ENCODE measurements at places on chromosomes 3 and 15.

DNA sequence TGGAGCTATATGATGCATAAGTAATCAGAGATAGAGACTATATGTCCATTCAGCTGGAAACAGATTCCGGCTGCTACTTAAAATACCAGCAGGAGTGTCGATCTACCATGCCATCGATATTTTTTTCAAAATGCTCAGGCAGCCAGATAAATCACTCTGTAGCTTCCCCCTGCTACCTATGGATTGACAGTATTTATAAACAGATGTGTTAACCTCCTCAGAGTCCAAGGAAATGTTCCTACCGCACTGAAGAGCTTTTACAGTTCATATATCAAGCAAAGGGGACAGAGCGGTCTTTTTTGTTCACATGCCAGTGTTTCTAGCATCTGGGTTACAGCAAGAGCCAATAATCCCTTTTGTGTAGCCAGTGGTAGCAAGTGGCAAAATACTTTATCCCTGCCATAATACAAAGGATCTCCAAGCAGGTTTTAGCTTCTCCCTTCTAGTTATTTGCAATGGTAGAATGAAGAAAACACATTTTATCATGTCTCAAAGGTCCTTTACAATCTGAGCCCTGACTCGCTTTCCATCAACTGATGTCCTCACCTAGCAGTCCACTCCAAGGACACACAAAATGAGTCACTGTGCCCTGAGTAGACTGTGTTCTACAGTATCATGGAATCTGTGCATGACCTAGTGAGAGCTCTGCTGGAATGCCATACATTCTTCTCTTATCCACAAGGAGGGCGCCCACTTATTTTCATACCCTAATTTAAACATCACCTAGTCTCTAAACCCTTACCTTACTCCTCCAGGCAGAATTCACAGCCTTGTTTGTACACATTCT is 507.0 kb downstream of the TBL1XR1 start:
- no peak for DNase-seq

GRCh38 chr3:183513046-183513706 is 42.3 kb downstream of the KLHL6 start:
- no peak for DNase-seq

DNA sequence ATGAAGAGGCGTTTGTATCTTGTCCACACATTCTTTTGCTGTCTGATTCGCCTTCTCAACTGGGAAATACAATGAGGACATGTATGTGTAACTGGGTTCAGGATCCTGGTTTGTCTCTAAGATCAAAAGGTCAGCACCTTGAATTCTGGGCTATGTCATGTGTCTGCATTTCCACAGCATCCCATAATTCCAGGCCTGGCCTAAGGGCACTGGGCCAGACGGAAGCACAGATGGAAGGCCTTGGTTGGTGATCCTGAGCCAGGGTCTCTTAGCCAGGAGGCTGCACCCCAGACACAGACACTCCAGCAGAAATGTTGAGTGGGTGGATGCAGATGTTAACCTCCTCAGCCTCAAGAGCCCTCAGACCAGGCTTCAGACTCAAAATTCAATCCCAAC is 23.7 kb upstream of the HERC1 start:
- no peak for DNase-seq

- no peak for DNase-seq
Measured at GRCh38 chr15:92881211-92881754, 18.8 kb upstream of the CHD2 start.

DNA sequence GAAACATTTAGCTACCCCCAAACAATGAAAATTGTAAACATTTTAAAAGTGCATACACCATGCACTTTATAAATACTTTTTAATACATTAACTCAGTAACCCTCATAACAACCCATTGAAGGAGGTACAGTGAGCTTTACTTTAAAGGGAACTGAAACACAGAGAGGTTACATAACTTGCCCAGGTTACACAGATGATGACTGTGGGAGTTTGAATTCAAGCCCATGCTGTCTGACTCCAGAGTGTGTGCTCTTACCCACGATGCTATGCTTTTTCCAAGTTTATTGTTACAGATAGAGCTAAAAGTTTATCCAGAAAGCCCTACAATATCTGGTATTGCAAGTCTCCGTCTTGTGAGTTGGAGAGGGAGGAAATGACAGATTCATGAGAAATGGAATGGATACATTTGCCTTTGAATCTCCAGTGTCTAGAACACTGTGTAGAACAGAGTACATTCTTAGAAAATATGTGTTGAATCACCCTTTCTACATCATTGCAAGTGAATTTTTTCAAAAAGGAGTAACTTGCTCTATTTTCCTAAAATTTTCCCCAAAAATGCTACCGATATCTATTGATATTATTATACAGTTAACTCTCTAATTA is 428.3 kb downstream of the NAALADL2 start:
- DNase-seq = no peak

GRCh38 chr3:195094191-195094921 is 176.6 kb downstream of the XXYLT1 start:
- DNase-seq = no peak

DNA sequence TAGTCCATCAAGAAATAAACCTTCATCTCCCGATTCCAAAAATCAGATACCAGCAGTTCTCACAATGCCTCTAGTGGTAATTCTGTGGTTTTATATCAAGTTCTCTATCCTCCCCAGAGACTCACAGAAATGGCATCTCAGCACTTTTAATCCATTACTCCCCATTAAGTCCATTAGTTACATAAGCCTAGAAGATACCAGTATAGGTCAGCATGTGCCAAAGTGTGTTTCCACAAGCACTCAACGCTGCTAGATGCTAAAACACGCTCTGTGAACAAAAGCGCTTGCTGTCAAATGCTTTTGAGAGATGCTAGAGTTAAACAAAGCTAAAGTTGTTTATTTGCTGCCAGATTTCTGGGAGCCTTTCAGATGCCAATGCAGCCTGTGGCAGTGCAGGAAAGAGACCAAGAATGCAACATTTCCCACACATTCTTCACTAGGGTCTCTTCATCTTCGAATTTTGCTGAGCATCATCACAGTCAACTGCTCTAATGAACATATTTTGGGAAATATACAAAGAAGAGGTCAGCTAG is 918.8 kb upstream of the CFAP20DC start:
- no peak for DNase-seq

- DNase-seq = no peak
Measured at GRCh38 chr3:152589644-152590043, 245.3 kb upstream of the P2RY1 start.

DNA sequence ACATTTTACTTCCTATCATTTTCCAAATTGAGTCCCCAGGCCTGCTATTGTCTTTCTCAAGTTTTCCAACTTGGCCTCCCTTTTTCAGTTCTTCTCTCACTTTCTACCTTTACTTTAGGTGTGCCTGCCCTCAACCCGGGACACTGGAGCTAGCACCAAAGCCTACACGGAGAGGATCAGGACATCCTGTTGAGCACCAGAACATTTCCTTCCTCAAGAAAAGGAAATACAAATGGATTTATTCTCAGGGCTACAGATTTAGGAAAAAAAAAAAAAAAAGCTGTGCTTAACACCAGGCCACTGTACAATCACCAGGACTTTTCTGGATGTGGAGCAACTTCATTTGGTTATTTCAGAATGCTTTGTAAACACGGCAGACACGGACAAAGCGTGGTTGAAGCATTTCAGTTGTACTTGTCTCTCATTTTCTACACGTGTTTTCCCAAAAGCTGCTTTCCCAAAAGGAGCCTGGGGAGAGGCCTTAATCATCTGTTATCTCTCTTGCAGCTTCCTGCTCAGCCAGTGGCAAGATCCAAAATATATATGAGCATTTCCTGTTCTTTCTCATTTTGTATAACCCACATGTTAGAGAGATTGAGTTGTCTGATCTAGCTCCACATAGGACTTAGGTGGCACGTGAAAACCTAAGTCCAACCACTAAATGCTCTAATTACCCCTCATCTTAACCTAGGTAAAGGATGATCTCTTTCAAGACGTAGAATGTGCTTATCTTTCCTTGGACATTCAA is 15.5 kb upstream of the ATP1B3 start:
- no peak for DNase-seq

DNA sequence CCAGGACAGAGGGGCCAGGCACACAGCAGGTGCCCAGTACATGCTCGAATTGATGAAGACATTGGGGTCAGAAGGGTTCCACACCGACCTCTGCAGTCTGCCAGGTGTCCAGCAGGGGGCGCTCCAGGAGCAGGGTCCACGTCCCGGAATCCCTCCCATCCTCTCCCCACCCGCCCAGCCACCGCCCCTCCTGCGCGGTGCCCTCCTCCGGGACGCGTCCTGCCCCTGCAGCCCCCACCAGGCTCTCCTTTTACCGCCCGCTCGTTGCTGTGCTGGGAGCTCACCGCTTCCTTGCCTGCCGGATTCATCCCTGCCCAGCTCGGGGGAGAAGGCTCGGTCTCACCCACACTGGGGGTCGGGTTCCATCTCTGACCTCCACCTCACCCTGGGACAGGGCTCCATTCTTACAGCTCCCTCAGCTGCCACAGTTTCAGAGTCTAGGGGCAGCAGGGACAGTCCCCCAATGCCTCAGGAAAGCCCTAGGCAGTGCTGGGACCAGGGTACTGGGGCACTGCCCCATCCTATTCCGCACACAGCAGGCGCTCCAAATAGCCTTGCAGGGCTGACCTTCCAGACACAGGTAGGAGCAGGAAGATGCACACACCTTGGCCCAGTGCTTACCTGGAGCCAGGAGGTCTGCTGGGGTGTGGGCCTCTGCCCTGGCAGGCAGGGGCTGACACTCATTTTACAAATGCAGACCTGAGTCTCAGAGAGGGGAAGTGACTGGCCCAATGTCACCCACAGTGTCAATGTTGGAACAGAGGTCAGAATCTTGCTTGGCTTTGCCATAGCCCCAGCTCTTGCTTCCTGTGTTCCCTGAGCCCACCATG is 31.0 kb downstream of the GRIP2 start:
- DNase-seq = peak; percentile 15

- DNase-seq = no peak
Measured at GRCh38 chr3:148757238-148758215, 59.8 kb downstream of the AGTR1 start.

- no peak for DNase-seq
Measured at GRCh38 chr3:50533316-50533715, 29.9 kb upstream of the CACNA2D2 start.

- DNase-seq = no peak
Measured at GRCh38 chr3:42988566-42988965, 9.5 kb downstream of the GASK1A start.

DNA sequence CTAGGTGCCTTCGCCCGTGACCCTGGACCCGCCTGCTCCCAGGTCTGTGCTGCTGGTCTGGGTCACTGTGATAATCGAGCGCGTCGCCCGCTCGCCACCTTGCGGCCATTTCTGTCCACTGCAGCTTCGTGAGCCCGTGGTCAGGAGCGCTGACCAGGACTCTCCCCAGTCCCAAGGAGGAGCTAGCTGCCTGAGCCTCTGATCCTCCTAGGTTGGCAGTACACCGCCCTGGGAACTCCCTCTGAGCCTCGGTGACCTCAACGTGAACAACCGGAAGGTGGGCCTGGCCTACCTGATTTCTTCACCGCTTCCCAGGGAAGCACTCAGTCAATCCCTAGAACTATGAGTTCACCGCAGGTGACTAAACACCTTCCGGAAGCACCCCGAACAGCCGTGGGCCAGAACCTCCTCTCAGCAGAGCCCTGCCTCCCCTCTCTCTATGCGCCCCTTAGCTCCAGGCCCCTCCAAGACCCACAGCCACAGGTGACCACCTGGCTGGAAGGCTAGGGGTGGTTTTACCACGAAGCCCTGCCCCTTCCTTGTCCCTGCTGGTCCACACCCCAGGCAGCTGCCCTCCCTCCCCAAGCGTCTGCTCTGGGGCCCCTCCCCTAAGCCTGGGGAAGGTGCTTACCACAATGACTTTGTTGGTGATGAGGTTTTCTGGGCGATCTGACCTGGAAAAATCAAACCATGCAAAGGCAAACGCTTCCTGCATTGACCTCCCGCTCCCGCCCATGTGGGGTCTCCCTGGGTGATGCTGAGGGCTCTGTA is 9.7 kb downstream of the PLA2G4D start:
- peak; percentile 24 for DNase-seq

- DNase-seq = peak; percentile 78
Measured at GRCh38 chr15:85618956-85619491, 175.7 kb downstream of the KLHL25 start.

- no peak for DNase-seq
Measured at GRCh38 chr15:69544365-69545113, 91.9 kb downstream of the RPLP1 start.

DNA sequence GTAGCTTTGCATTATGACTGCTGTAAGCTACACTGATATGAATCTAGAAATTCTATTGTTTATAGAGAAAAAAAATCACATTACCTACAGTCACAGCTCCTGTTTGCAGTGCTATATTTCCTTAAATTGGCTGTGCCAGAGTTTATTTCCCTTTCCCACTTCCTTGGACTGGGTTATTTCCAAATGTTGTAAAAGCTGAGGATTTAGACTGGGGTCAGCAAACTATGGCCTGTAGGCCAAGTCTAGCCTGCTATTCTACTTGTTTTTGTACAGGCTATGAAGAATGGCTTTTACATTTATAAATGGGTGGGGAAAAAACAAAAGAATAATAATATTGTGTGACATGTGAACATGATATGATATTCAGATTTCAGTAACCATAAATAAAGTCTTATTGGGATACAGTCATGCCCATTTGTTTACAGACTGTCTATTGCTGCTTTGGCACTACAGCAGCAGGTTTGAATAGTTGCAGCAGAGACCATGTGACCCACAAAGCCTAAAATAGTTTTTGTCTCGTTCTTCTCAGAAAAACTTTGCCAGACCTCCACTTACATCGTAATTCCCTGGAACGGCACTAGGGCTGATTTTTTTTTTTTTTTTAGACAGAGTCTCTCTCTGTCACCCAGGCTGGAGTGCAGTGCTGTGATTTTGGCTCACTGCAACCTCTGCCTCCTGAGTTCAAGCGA is 7.8 kb downstream of the GLDN start:
- no peak for DNase-seq

- DNase-seq = no peak
Measured at GRCh38 chr15:43808960-43809678, 8.7 kb downstream of the HYPK start.

GRCh38 chr15:80105595-80105994 is 46.1 kb downstream of the ZFAND6 start:
- no peak for DNase-seq

GRCh38 chr3:186985661-186986364 is 55.5 kb downstream of the ST6GAL1 start:
- no peak for DNase-seq

DNA sequence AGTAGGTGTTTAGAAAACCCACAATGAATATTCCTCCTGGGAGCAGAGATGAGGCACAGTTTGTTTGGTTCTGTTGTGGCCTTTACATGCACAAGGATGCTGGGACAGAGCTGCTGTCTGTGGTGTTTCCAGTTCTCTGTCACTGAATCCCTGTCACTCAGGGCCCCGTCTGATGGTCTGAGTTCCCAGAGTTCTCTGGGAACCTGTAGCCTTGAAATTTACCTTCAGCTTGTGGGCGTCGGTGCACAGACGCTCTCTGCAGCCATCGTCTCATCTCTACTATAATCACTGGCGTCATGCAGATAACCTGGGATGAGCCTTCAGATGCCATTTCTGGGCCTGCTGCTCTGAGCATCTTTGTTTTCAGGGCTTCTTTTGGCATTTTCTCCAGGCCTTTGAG is 81.9 kb downstream of the LRRK1 start:
- DNase-seq = no peak

GRCh38 chr3:12230406-12230805 is 58.5 kb upstream of the PPARG start:
- no peak for DNase-seq

GRCh38 chr3:10602769-10603768 is 97.7 kb upstream of the ATP2B2 start:
- DNase-seq = no peak

- no peak for DNase-seq
Measured at GRCh38 chr15:81292523-81293001, 31.4 kb downstream of the STARD5 start.

All from left renal pelvis (tissue), 4 donors.